MCF 10A (cell line): ENCODE measurements at places on chromosomes 6 and 20. TPM values are rescaled to one million over a fixed set of nuclear protein-coding genes. Genes with fewer than 3 reads are reported as not detected.
A peak's percentile ranks its signal among the peaks of the same experiment; 100 is the strongest.

- H3K4me3 ChIP-seq: no peak overlapping the region
- peaks cover 6% of the 10 kb centered on the region for H3K4me1 ChIP-seq
- no peak for DNase-seq
- H3K36me3 ChIP-seq: no peaks in the 10 kb centered on the region
Measured at GRCh38 chr6:6597682-6598081, 9.2 kb downstream of the LY86 start.

- DNase-seq: no peak
- no peak overlapping the region for H3K4me3 ChIP-seq
- peaks cover 23% of the 10 kb centered on the region for H3K4me1 ChIP-seq
- no peaks in the 10 kb centered on the region for H3K27me3 ChIP-seq
- peak overlapping the region; percentile 44 for H3K27ac ChIP-seq
Measured at GRCh38 chr6:106192824-106193223, 106.7 kb downstream of the PRDM1 start.

- H3K27me3 ChIP-seq: no peaks in the 10 kb centered on the region
- H3K4me3 ChIP-seq: no peak overlapping the region
- DNase-seq: no peak
- H3K4me1 ChIP-seq: peaks cover 7% of the 10 kb centered on the region
Measured at GRCh38 chr6:26321005-26321404, 44.0 kb upstream of the BTN3A2 start.

- no peaks in the 10 kb centered on the region for H3K36me3 ChIP-seq
- H3K4me1 ChIP-seq: peaks cover 7% of the 10 kb centered on the region
- no peak for DNase-seq
- no peak overlapping the region for H3K4me3 ChIP-seq
- H3K27ac ChIP-seq: no peak overlapping the region
Measured at GRCh38 chr6:51793393-51793792, 294.0 kb downstream of the PKHD1 start.

- no peaks in the 10 kb centered on the region for H3K4me1 ChIP-seq
- no peaks in the 10 kb centered on the region for H3K27me3 ChIP-seq
- no peak for DNase-seq
- H3K4me3 ChIP-seq: no peak overlapping the region
- H3K36me3 ChIP-seq: no peaks in the 10 kb centered on the region
- no peak overlapping the region for H3K27ac ChIP-seq
Measured at GRCh38 chr6:111199935-111200334, 112.6 kb downstream of the SLC16A10 start.

DNA sequence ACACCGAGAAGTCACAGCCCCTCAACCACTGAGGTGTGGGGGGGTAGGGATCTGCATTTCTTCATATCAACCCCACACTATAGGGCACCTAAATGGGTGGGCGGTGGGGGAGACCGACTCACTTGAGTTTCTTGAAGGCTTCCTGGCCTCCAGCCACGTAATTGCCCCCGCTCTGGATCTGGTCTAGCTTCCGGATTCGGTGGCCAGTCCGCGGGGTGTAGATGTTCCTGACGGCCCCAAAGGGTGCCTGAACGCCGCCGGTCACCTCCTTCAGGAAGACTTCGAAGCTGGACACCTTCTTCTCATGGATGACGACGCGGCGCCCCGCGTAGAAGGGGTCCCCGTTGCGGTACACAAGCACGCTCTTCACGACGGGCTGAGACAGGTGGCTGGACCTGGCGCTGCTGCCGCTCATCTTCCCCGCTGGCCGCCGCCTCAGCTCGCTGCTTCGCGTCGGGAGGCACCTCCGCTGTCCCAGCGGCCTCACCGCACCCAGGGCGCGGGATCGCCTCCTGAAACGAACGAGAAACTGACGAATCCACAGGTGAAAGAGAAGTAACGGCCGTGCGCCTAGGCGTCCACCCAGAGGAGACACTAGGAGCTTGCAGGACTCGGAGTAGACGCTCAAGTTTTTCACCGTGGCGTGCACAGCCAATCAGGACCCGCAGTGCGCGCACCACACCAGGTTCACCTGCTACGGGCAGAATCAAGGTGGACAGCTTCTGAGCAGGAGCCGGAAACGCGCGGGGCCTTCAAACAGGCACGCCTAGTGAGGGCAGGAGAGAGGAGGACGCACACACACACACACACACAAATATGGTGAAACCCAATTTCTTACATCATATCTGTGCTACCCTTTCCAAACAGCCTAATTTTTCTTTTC lies at the start of gene DCDC2:
DCDC2 (minus strand) TSS at position 724 of the 883 bp plus-strand sequence; CDS start at position 415, 309 bp downstream.
- no peak within 1 kb of the TSS for H3K27ac ChIP-seq
- H3K4me3 ChIP-seq: peak within 1 kb of the TSS; percentile 8
- peaks cover 4% of the 10 kb centered on the region for H3K4me1 ChIP-seq
- peaks cover 3% of the 10 kb centered on the region for H3K27me3 ChIP-seq
- H3K36me3 ChIP-seq: no peaks in the 10 kb centered on the region

DNA sequence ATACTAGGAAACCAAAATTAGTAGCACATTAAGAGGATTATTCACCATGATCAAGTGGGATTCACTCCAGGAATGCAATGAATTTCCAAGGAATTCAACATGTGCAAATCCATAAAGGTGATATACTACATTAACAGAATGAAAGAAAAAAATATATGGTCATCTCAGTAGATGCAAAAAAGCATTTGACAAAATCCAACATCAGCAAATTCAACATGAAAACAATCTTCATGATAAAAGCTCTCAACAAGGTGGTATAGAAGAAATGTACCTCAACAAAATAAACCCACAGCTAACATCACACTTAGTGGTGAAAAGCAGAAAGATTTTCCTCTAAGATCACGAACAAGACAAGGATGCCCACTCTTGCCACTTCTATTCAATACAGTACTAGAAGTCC lies 74.4 kb upstream of the PDE10A start:
- DNase-seq: no peak
- no peaks in the 10 kb centered on the region for H3K36me3 ChIP-seq
- no peaks in the 10 kb centered on the region for H3K27me3 ChIP-seq
- H3K4me1 ChIP-seq: no peaks in the 10 kb centered on the region

- peak overlapping the region; percentile 55 for H3K27ac ChIP-seq
- H3K4me1 ChIP-seq: peaks cover 27% of the 10 kb centered on the region
- no peaks in the 10 kb centered on the region for H3K27me3 ChIP-seq
- peak overlapping the region; percentile 45 for H3K4me3 ChIP-seq
Measured at GRCh38 chr20:44572551-44573500, 9.6 kb upstream of the PKIG start.

DNA sequence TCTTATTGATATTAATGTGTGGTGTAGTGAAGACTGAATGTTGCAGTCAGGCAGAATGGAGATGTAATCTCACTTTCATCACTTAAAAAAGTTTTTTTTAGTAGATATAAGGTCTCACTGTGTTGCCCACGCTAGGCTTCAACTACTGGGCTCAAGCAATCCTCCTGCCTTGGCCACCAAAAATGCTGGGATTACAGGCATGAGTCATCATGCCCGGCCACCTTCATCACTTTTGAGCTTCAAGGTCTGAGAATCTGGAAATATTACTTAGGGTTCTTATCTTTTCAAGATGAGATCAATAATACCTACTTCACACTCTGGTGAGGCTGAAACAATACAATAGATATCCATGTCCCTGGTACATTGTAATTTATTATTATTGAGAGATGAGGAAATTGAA lies 31.6 kb downstream of the ADGRG6 start:
- H3K36me3 ChIP-seq: no peaks in the 10 kb centered on the region
- no peak overlapping the region for H3K4me3 ChIP-seq
- H3K27me3 ChIP-seq: no peaks in the 10 kb centered on the region
- no peaks in the 10 kb centered on the region for H3K4me1 ChIP-seq
- DNase-seq: peak; percentile 13
- H3K27ac ChIP-seq: no peak overlapping the region

GRCh38 chr6:30260036-30260504 lies 46.9 kb upstream of the TRIM26 start:
- H3K27me3 ChIP-seq: peaks cover 10% of the 10 kb centered on the region
- H3K36me3 ChIP-seq: no peaks in the 10 kb centered on the region
- DNase-seq: no peak
- peaks cover 14% of the 10 kb centered on the region for H3K4me1 ChIP-seq
- H3K4me3 ChIP-seq: peak overlapping the region; percentile 76
- no peak overlapping the region for H3K27ac ChIP-seq

DNA sequence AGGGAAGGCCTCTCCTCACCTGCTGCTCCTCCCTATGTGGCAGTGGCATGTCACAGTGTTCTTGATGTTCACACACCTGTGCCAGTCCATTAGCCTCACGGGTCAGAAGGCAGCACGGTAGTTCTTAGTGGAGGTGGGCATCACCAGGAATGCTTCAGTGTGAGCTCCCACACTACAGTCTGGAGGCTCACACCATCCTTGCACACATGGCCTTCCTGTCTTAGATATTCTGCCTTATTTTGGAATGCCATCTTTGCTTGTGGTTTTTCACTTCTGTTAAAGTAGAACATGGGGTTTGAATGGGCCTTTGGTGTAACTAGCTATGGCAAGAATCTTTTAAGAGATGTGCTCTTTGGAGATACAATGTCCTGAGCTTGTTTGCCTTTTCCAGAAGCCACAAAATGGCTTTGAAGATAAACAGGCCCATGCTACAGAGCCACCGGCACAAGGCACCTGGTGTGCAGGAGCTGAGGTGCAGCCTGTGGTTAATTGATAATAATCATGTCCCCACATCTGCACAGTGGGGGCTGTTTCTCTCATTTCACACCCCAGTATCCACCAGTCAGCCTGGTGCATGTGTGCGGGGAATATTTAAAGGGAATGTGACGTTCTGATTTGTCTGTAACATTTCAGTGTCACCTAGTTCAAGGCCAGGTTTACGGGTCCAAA lies 3.2 kb upstream of the SLC17A9 start:
- DNase-seq: no peak
- H3K4me1 ChIP-seq: no peaks in the 10 kb centered on the region
- no peak overlapping the region for H3K4me3 ChIP-seq

GRCh38 chr6:33428966-33429749 lies 9.3 kb downstream of the SYNGAP1 start:
- H3K4me3 ChIP-seq: peak overlapping the region; percentile 97
- peak overlapping the region; percentile 72 for H3K27ac ChIP-seq
- peaks cover 61% of the 10 kb centered on the region for H3K4me1 ChIP-seq
- no peak for DNase-seq
- H3K36me3 ChIP-seq: no peaks in the 10 kb centered on the region

- H3K36me3 ChIP-seq: no peaks in the 10 kb centered on the region
- H3K27me3 ChIP-seq: peaks cover 28% of the 10 kb centered on the region
- no peaks in the 10 kb centered on the region for H3K4me1 ChIP-seq
- no peak for DNase-seq
- H3K27ac ChIP-seq: no peak overlapping the region
- H3K4me3 ChIP-seq: no peak overlapping the region
Measured at GRCh38 chr20:38308047-38308438, 4.1 kb downstream of the BPI start.

- peaks cover 37% of the 10 kb centered on the region for H3K4me1 ChIP-seq
- H3K27me3 ChIP-seq: no peaks in the 10 kb centered on the region
- H3K36me3 ChIP-seq: peaks cover 37% of the 10 kb centered on the region
Measured at GRCh38 chr6:33705268-33705885, 6.1 kb downstream of the UQCC2 start.

- no peak for DNase-seq
- H3K27ac ChIP-seq: no peak overlapping the region
- H3K4me1 ChIP-seq: peaks cover 7% of the 10 kb centered on the region
- H3K36me3 ChIP-seq: no peaks in the 10 kb centered on the region
Measured at GRCh38 chr20:8395956-8396355, 263.9 kb downstream of the PLCB1 start.

DNA sequence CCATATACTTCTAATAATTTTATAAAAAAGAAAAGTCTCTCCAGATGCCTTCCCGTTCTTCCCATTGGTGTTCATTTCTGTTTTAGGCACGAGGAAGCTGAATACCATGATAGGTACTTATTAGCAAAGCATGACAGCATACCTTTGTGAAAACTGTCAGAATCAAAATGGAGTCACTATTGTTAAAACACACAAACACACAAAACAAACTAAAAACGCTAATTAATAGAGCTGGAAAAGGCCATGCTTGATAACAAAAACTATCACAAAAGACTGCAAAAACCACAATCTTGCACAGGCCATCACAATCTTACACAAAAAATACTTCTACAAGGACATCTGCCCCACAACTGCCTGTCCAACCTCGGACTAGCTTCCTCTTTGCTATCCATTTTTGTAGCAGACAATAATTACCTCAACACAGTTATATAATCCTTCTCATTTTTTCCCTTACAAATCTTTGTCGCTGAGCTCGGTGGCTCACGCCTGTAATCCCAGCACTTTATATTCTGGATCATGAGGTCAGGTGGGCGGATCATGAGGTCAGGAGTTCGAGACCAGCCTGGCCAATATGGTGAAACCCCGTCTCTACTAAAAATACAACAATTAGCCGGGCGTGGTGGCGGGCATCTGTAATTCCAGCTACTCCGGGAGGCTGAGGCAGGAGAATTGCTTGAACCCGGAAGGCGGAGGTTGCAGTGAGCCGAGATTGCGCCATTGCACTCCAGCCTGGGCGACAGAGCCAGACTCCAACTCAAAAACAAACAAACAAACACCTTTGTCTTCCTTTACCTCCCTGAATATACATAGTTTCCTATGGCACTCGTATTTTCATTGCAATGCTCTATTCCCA lies 3.2 kb upstream of the ABT1 start:
- peaks cover 15% of the 10 kb centered on the region for H3K36me3 ChIP-seq
- H3K4me3 ChIP-seq: no peak overlapping the region
- H3K27ac ChIP-seq: no peak overlapping the region
- no peaks in the 10 kb centered on the region for H3K27me3 ChIP-seq

GRCh38 chr20:38729767-38730166 lies 5.5 kb downstream of the SLC32A1 start:
- no peak overlapping the region for H3K27ac ChIP-seq
- H3K27me3 ChIP-seq: peaks cover 93% of the 10 kb centered on the region
- peaks cover 6% of the 10 kb centered on the region for H3K4me1 ChIP-seq
- H3K4me3 ChIP-seq: no peak overlapping the region

The PPP1R16B gene
- not detected in 2 replicates for total RNA-seq
